Vein endothelial cell (primary cell): ENCODE measurements at places on chromosomes 6 and 20. TPM values are rescaled to one million over a fixed set of nuclear protein-coding genes. Genes with fewer than 3 reads are reported as not detected.

The ZNF311 gene
- 0.33 and 0.48 TPM in 2 replicates for total RNA-seq

The MACROD2 gene
- 0.33 and 0.76 TPM in 2 replicates for total RNA-seq

The SULF2 gene
- 205 and 214 TPM in 2 replicates for total RNA-seq

The RFX6 gene
- total RNA-seq = not detected in 2 replicates

The CLPSL1 gene
- not detected in 2 replicates for total RNA-seq

The ZSCAN23 gene
- total RNA-seq = 0.33 and 1.8 TPM in 2 replicates

The MICB gene
- total RNA-seq = 17.6 and 24.3 TPM in 2 replicates

The PHIP gene
- total RNA-seq = 21.6 and 32.5 TPM in 2 replicates

The TRAM2 gene
- 84.3 and 87.9 TPM in 2 replicates for total RNA-seq

The ZCCHC3 gene
- 11.4 and 13.7 TPM in 2 replicates for total RNA-seq

The GGT7 gene
- total RNA-seq = 2.4 and 2.9 TPM in 2 replicates

The METTL24 gene
- total RNA-seq = not detected in 2 replicates

The HRH3 gene
- not detected in 2 replicates for total RNA-seq

The PGC gene
- total RNA-seq = not detected in 2 replicates

The APCDD1L gene
- 0.38 TPM in 1 of 2 replicates, not detected in the other for total RNA-seq

The BPIFB1 gene
- not detected in 2 replicates for total RNA-seq

The PRICKLE4 gene
- 2.8 and 6.2 TPM in 2 replicates for total RNA-seq

The CST5 gene
- not detected in 2 replicates for total RNA-seq

The BPIFA3 gene
- total RNA-seq = not detected in 2 replicates

The NRSN2 gene
- 24.0 and 57.5 TPM in 2 replicates for total RNA-seq

The TTBK1 gene
- total RNA-seq = 0.10 TPM in 1 of 2 replicates, not detected in the other

The KIFC1 gene
- 20.3 and 33.6 TPM in 2 replicates for total RNA-seq

The SLC17A9 gene
- total RNA-seq = 15.4 and 17.7 TPM in 2 replicates

The HLA-DRB5 gene
- total RNA-seq = 0.33 TPM in 1 of 2 replicates, not detected in the other

The TINAG gene
- not detected in 2 replicates for total RNA-seq
